ENCODE measurements at places on chromosomes 12 and 14.

DNA sequence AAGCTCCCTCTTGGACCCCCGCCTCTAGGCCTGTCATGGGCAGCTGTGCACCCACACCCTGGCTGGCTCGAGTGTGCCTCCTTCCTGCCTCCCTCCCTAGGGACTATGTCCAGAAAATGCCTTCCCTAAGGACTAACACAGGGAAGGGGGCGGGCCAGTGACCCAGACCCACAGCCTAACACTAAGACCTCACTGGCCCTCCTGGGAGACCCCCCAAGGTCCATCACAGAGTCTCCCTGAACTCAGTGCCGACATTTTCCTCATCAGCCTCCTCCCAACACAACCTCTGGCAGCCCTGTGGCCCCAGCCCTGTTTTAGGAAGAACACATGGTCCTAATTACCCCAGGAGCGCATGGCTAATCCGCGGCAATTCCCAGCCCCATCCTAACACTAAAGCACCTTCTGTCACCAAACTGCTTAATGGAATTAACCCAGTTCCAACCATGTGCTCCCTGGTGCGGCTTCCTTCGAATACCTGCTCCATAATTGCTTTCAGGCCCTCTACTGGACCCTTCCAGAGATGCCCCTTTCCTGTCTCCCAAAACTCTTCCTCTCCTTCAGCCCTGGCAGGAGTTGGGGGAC is 5.6 kb downstream of the MSI1 start:
- H3K4me3 ChIP-seq = no peak overlapping the region
- DNase-seq = no peak
- H3K27me3 ChIP-seq = peaks cover 4% of the 10 kb centered on the region
- no peak overlapping the region for H3K27ac ChIP-seq
- H3K4me1 ChIP-seq = peaks cover 14% of the 10 kb centered on the region
- H3K36me3 ChIP-seq = no peaks in the 10 kb centered on the region

GRCh38 chr12:92987846-92988621 is 58.9 kb upstream of the EEA1 start:
- H3K4me1 ChIP-seq = peaks cover 11% of the 10 kb centered on the region
- H3K4me3 ChIP-seq = peak overlapping the region; percentile 14
- H3K36me3 ChIP-seq = no peaks in the 10 kb centered on the region
- H3K27ac ChIP-seq = peak overlapping the region; percentile 63
- H3K27me3 ChIP-seq = no peaks in the 10 kb centered on the region

DNA sequence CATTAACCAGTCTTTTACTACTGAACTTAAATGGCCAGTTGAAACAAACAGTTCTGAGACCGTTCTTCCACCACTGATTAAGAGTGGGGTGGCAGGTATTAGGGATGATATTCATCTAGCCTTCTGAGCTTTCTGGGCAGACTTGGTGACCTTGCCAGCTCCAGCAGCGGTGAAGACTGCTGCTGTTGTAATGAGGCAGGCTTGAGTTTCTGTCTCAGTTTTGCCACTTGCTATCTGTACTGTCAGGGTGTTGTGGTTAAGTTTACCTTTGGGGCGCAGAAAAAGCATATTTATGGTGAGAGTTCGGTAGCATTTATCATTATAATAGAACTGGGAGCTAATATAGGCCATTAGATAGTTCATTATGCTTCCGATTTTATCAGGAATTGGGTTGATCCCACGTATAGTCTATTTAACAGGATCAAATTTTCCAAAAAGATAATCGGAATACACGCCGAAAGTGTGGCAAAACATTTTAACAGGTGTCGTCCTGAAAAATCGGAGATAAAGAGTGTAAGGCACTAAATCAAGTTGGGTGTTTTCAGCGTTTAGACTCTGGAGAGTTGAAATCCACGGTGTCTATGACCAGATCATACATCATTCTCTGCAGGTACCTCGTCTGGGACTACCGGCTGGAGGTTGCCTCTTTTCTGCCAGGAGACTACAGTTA is 688 bp upstream of the NECAP1 start:
- H3K27me3 ChIP-seq = no peaks in the 10 kb centered on the region
- H3K36me3 ChIP-seq = peaks cover 2% of the 10 kb centered on the region

GRCh38 chr12:79597910-79598309 is 92.9 kb downstream of the PAWR start:
- peaks cover 4% of the 10 kb centered on the region for H3K36me3 ChIP-seq
- H3K27ac ChIP-seq = no peak overlapping the region
- no peak overlapping the region for H3K4me3 ChIP-seq
- peaks cover 10% of the 10 kb centered on the region for H3K4me1 ChIP-seq
- no peak for DNase-seq

DNA sequence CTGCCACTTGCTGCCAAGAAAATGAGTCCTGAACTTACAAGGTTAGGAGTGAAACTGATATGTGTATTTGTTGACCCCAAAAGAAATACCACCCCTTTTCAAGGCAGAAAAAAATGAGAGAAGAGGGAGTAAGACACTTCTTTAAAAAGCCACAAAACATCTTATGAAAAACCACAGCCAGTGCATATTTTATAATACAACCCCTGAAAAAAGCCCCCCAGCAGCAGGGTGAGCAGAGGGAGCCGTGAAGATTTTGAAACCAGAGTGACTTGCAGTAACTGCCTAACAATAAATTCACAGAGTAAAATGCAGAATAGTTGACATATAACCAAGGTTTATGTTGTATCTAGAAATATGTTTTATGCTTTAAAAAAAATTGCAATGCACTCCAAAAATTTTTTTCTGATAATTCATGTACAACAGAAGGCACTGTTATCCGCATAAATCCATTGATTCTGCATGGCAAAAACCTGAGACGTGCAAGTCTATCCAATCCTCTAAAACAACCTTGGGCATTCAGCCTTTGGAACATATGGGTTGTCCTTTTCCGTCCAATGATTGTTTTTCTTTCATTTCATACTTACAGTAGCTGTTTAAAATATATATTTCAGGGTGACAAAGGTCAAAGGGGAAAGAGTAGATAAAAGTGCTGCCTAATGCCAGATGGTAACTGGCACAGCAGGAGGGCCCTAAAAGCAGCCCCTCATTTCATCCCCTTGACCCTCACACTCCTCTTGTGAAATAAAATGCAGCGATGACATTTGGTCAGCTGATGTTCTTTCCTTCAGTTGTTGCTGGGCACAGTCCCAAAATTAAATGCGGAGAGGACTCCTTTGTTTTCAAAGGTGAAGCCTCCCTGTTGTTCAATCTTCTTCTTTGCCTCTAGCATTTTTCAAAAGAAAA is 65.3 kb downstream of the IPO8 start:
- no peaks in the 10 kb centered on the region for H3K27me3 ChIP-seq
- H3K4me3 ChIP-seq = no peak overlapping the region
- no peak for DNase-seq
- H3K4me1 ChIP-seq = peaks cover 15% of the 10 kb centered on the region
- H3K36me3 ChIP-seq = peaks cover 19% of the 10 kb centered on the region
- H3K27ac ChIP-seq = no peak overlapping the region

- H3K36me3 ChIP-seq = peaks cover 1% of the 10 kb centered on the region
- DNase-seq = no peak
- H3K27ac ChIP-seq = peak overlapping the region; percentile 41
- no peak overlapping the region for H3K4me3 ChIP-seq
- no peaks in the 10 kb centered on the region for H3K27me3 ChIP-seq
These were observed 11.0 kb downstream of the RCOR1 start for GRCh38 chr14:102603293-102603907.

- no peaks in the 10 kb centered on the region for H3K27me3 ChIP-seq
- no peaks in the 10 kb centered on the region for H3K4me1 ChIP-seq
- no peak overlapping the region for H3K27ac ChIP-seq
These were observed 16.0 kb downstream of the ANKRD9 start for GRCh38 chr14:102493585-102493984.

DNA sequence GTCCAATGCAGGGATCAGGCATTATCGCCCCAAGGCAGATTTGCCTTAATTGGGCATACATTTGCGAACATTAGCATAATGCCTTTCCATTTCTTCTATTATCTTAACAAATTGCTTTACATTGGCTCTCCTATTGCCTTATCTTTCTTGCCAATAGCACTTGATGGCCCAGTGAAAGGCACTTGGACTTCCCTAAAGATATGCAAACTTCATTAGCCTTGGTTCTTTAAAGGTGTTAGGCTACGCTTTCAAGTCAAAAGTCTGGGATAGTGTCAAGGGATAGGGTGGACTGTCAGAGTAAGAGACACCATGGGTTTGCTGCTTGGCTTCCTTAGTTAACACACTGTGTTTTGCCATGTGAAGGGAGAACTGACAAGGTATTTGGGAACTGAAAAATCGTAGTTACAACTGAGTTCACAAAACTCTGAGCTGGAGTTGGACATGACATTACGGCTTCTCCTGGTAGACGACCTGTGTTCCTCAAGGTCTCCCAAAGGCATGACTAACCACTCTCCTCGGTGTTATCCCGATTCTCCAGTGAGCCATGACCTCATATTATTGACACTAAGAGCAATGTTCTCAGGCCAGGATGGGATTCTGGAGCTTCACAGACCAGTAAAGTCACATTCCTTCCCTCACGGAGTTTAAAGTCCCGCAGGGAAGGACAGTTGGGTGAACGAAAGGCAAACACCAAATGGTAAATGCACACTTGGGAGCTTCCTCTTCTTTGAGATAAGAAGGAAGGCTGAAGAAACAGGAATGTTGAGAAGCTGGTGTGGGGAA is 65.2 kb downstream of the TBC1D30 start:
- no peaks in the 10 kb centered on the region for H3K36me3 ChIP-seq
- H3K27ac ChIP-seq = no peak overlapping the region
- H3K4me1 ChIP-seq = peaks cover 3% of the 10 kb centered on the region

DNA sequence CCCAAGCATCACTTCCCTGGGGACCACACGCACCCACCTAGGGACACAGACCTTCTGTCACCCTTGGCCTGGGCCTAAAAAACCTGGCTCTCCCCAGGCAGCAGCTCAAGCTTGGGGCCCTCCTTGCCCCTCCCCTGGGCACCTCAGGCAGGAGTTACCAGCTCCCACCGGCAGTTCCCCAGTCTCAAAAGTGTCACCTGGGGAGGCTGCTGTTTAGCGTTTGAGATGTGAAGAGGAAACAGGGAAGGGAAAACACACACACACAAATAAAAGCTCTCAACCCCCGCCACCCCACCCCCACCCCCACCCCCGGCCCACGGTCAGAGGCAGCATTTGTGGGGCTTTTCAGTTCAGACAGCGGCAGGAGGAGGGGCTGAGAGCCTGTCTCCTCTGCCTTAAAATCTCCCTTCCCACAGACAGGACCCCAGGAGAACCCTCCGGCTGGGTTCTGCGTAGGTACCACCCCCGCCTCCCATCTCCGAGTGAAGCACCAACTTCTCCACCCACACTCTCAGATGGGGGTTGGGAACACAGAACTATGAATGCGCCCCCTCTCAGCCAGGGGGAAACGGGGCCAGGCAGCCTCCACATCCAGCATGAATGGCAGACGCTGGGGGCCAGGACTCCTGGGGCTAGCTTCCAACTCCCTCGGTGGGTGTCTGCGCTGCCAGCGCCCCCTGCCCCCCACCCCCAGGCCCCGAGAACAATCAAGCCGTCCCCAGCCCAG is 3.0 kb downstream of the NCOR2 start:
- no peaks in the 10 kb centered on the region for H3K36me3 ChIP-seq
- H3K27me3 ChIP-seq = no peaks in the 10 kb centered on the region
- peaks cover 57% of the 10 kb centered on the region for H3K4me1 ChIP-seq
- H3K4me3 ChIP-seq = no peak overlapping the region

DNA sequence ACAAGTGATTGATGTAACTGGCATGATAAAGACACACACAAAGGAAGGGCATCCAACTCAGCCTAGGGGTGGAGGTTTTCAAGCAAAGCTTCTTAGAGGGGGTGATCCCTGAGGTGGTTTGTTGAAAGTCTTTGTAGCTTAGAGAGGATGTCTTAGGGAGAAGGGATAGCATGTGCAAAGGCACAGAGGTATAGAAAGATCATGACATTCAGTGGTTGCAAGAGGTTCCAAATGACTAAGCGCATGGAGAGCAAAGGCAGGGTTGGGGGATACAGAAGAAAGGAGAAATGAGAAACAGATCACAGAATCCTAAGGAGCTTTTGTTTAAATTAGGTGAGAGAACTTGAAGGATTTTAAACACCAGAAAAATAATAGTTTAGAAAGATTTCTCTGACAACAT is 5.2 kb upstream of the CCT2 start:
- H3K36me3 ChIP-seq = peaks cover 3% of the 10 kb centered on the region
- peaks cover 8% of the 10 kb centered on the region for H3K4me1 ChIP-seq
- DNase-seq = no peak
- H3K27ac ChIP-seq = no peak overlapping the region

DNA sequence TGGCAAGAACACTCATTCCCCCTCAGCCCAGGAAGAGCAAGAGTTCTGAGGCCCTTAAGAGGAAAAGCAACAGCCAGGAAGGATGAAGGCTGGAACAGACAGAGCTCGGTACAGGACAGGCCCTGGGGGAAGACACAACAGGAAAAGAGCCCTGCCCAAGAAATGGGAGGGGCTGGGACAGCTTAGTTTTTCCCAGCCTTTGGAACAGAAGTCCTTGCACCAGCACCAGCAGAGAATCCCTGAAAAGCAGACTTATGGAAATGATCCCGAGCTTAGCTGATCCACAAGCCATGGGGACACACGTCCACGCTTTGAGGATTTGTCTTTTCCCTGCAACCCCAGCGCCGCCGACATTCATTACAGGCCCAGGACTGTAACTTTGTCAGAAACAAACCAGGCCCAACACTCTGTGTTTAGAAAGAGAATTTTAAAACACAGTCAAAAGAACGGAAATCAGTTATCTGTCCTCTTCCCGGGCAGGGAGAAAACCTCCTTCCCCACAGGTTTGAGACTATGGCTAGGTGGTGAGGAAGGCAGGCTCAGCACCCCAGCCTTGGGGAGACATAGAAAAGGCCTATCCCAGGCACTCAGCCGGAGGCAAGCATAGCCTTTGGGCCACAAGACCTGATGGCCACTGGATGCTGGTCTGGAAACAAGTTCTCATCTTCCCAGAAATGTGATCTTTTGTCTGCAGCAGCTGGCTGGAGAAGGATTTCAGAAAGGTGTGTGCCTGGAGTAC is 4.0 kb upstream of the AVIL start:
- peaks cover 3% of the 10 kb centered on the region for H3K4me1 ChIP-seq
- peak; percentile 57 for DNase-seq
- H3K4me3 ChIP-seq = no peak overlapping the region
- no peaks in the 10 kb centered on the region for H3K27me3 ChIP-seq
- H3K27ac ChIP-seq = no peak overlapping the region

- DNase-seq = no peak
- H3K4me1 ChIP-seq = no peaks in the 10 kb centered on the region
These were observed 65.1 kb upstream of the GPHB5 start for GRCh38 chr14:63383776-63384367.

- peaks cover 7% of the 10 kb centered on the region for H3K27me3 ChIP-seq
- no peaks in the 10 kb centered on the region for H3K36me3 ChIP-seq
- no peak for DNase-seq
- no peak overlapping the region for H3K4me3 ChIP-seq
- H3K4me1 ChIP-seq = no peaks in the 10 kb centered on the region
These were observed 404.9 kb upstream of the TMPO start for GRCh38 chr12:98110536-98110935.

GRCh38 chr12:121765573-121765972 is 27.9 kb downstream of the RHOF start:
- peaks cover 4% of the 10 kb centered on the region for H3K36me3 ChIP-seq
- no peak overlapping the region for H3K4me3 ChIP-seq
- DNase-seq = no peak
- no peak overlapping the region for H3K27ac ChIP-seq
